ENCODE measurements at places on chromosomes 16 and 17.

DNA sequence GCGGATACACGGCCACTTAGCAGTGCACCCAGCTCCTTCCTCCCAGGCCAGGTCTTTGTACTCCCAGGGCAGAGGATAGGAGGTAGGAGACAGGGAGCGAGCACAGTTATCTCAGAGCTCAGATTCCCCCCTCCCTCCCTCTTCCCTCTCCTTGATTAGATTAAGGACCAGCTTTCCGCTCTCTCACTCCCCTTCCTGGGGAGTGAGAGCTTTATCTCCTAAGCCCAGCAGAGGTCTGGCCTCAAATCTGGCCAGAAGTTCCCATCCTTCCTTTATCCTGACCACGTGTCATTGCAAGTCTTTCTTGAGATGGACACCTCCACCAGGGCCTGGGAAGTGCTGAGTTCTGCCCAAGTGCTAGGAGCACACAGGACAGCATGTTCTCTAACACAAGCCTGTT lies 5.1 kb downstream of the ARL4D start:
- no peak for DNase-seq

DNA sequence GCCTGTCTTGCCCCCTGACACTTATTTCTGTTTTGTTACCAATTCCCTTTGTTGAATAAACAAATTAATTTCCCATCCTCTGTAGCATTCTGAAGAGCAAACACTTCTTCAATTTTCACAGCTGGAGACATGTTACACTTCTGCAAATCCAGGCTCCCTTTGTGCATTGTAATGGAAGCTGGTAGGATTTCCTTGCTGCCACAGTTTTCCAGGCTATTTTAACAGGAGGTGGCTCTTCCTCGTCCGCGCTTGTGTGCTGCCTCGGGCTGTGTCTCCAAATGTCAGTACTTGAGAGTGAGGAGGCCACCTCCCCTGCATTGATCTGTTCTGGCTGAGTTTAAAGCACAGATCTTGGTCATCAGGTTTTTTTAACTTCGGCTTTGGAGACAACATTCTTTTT lies 40.0 kb downstream of the SOST start:
- DNase-seq: no peak

DNA sequence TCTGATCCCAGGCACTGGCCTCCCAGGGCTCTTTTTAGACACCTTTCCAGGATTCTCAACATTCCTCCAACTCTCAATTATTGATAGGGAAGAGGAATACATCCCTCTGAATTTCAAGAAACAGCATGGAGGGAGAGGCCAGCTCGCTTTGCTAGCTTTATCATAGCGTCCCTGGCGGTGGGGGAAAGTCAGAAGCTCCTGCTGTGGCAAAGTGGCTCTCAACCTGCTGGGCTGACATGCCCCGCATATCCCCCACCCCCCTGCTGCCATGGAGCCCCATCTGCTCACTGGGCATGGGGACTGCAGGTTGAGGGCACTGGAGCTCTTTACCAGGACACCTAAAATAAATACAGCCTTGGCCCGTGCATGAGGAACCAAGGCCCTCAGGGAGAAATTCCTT lies 140.3 kb downstream of the SLC39A11 start:
- no peak for DNase-seq

GRCh38 chr17:70307430-70308225 lies 138.3 kb downstream of the KCNJ2 start:
- DNase-seq: no peak

DNA sequence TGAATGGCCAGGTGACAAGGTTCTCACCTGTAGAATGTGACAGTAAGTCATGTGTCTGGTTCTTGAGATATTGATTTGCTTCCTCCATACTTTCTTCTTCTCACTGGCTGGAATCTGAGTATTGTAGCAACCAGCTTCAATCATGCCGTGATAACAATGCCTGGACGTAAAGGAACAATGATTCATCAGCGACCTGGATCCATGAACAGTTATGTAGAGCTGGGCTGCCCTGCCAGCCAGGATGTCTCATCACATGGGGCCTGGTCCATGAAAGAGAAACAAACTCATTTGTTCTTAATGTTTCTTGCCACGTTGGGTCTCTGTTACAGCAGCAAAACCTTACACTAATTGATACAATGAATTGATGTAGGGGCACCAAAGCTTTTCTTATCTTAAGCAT lies 627.2 kb downstream of the TOX3 start:
- DNase-seq: no peak

DNA sequence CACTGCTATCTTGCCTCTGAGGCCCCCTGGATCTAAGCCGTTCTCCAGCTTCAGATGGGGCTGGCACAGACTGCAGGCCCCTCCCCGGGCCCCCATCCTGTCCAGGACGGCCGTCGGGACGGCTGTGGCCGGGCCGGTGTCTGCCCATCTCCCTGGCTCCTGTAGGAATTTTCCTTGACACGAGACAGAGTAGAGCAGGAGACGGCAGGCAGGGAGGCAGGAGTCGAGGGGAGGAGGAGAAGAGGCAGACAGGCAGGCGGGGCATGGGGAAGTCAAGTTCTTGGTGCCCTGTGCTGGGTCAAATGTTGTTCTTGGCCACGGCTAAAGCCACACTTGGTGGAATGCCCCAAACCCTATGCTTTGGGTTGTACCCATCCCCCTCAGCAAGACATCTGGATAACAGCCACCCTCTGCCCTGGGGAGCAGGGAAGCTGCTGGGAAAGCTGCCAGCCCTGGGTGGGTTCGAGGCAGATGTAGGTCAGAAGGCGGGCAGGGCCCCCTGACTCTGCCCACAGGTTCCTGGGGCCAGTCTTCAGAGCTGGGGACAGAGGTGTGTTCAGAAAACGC lies 4.0 kb downstream of the C1QTNF1 start:
- no peak for DNase-seq

DNA sequence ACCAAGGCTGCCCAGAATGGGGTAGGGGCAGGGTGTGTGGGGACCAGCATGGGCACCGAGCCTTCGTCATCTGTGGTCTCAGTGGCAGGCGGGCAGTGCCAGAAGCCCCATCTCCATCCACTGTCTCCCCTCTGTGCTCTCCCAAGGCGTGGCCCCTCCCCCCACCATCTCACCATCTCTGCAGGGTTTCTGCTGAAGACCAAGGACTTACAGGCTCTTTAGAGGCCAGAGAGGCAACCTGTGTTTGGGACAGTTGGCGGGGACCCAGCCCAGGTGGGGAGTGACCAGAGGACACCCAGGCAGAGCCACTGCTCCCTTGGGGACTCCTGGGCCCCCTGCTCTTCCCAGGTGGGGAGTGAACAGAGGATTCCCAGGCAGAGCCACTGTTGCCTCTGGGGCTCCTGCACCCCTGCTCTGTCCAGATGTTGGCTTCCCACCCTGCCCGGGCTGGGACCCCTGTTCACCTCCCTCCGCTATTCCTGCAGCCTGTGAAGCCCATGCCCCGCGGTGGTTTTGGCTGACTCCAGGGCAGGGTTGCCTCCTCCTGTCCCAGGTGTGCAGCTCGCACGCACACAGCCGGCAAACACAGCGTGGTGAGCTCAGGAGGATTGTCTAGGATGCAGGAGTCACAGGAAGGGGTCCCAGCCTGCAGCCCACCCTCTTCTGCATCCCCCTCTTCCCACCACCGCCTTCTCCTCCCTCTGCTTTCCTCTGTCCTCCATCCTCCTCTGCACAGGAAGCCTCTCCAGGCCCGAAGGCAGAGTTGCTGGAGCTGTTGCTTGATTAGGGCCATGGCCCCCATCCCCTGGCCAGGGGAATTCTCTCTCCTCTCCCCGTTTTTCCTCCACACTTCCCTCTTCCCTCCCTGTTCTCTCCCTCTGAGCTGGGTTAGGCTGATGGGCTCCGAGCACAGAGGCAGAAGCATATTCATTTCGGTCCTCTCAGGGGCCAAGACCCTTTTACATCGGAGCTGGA lies 45.0 kb downstream of the SLC7A5 start:
- no peak for DNase-seq

- no peak for DNase-seq
Measured at GRCh38 chr17:80113033-80113484, 11.7 kb downstream of the GAA start.

- DNase-seq: no peak
Measured at GRCh38 chr17:14552306-14552705, 251.4 kb downstream of the HS3ST3B1 start.
